ENCODE measurements at places on chromosomes 7 and 10.

- no peak for DNase-seq
- no peaks in the 10 kb centered on the region for H3K36me3 ChIP-seq
- H3K27me3 ChIP-seq, result no peaks in the 10 kb centered on the region
Measured at GRCh38 chr7:150668472-150668911, 17.0 kb upstream of the GIMAP2 start.

- DNase-seq, result no peak
- H3K4me1 ChIP-seq, result no peaks in the 10 kb centered on the region
- H3K27ac ChIP-seq, result no peak overlapping the region
- no peaks in the 10 kb centered on the region for H3K36me3 ChIP-seq
Measured at GRCh38 chr7:141280100-141280499, 206.2 kb downstream of the TMEM178B start.

GRCh38 chr10:47033081-47033480, 121.9 kb downstream of the PTPN20 start:
- no peaks in the 10 kb centered on the region for H3K36me3 ChIP-seq
- no peaks in the 10 kb centered on the region for H3K27me3 ChIP-seq
- DNase-seq, result no peak
- no peak overlapping the region for H3K4me3 ChIP-seq

DNA sequence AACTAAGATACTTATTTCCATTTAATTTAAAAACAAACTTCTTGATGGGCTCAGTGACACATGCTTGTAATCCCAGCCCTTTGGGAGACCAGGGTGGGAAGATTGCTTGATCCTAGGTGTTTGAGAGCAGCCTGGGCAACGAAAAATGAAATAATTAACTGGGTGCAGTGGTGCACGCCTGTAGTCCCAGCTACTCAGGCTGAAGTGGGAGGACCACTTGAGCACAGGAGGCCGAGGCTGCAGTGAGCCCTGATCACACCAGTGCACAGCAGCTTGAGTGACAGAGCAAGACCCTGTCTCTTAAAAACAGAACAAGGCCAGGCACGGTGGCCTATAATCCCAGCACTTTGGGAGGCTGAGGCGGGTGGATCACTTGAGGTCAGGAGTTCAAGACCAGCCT, 37.4 kb downstream of the AVL9 start:
- H3K4me3 ChIP-seq, result no peak overlapping the region
- H3K27me3 ChIP-seq, result no peaks in the 10 kb centered on the region
- peaks cover 2% of the 10 kb centered on the region for H3K36me3 ChIP-seq

DNA sequence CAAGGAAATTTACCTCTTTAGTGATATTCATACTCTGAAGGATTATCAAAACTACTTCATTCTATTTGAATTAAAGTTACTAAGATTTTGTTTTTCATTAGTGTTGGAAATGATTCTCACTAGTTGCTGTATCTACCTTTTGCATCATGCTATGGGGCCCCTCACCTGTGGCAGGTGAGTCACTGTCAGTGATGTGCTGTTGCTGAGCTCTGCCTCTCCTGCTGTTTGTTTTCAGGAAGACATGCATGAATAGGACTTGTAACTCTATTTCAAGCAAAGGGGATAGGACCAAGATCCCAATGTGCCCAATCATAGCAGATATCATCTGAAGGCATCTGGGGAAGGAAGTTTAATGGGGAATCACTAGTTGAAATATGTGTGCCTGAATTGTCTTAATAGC, 57.4 kb upstream of the AGR3 start:
- DNase-seq, result no peak
- H3K4me1 ChIP-seq, result no peaks in the 10 kb centered on the region
- no peaks in the 10 kb centered on the region for H3K27me3 ChIP-seq
- H3K36me3 ChIP-seq, result no peaks in the 10 kb centered on the region
- no peak overlapping the region for H3K4me3 ChIP-seq

DNA sequence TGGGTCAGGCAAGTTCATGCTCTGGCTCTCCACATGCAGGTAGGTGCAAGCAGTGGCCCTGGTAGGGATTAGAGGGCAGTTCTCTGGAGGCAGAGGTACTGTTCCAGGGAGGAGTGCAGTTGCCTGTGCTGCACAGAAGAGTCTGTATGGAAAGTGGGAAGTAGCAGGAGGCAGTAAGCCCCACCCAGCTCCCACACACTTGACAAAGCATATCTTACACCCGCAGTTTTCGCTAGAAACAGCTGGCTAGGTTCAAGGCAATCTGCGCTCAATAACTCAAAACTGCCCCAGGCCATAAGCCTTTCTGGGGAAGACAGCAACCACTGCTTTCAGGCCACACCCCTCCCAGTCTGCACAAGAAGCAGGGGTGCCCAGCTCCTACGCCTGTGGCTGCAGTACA, 33.1 kb upstream of the ARMC3 start:
- no peaks in the 10 kb centered on the region for H3K36me3 ChIP-seq
- H3K27ac ChIP-seq, result no peak overlapping the region
- H3K4me3 ChIP-seq, result no peak overlapping the region
- H3K4me1 ChIP-seq, result no peaks in the 10 kb centered on the region

- H3K27me3 ChIP-seq, result no peaks in the 10 kb centered on the region
- H3K36me3 ChIP-seq, result no peaks in the 10 kb centered on the region
- no peak overlapping the region for H3K27ac ChIP-seq
- H3K4me1 ChIP-seq, result no peaks in the 10 kb centered on the region
Measured at GRCh38 chr10:7199152-7199760, 211.6 kb downstream of the SFMBT2 start.

GRCh38 chr7:51175316-51175991, 141.2 kb downstream of the COBL start:
- no peaks in the 10 kb centered on the region for H3K4me1 ChIP-seq
- H3K4me3 ChIP-seq, result no peak overlapping the region
- H3K36me3 ChIP-seq, result no peaks in the 10 kb centered on the region
- DNase-seq, result no peak

GRCh38 chr10:127964621-127965020, 57.7 kb downstream of the PTPRE start:
- H3K36me3 ChIP-seq, result no peaks in the 10 kb centered on the region
- H3K4me3 ChIP-seq, result no peak overlapping the region
- no peaks in the 10 kb centered on the region for H3K4me1 ChIP-seq
- no peaks in the 10 kb centered on the region for H3K27me3 ChIP-seq
- DNase-seq, result no peak

GRCh38 chr7:584122-584465, 64.4 kb upstream of the PDGFA start:
- H3K4me1 ChIP-seq, result no peaks in the 10 kb centered on the region
- DNase-seq, result no peak
- H3K36me3 ChIP-seq, result no peaks in the 10 kb centered on the region
- no peaks in the 10 kb centered on the region for H3K27me3 ChIP-seq

- no peak for DNase-seq
- no peaks in the 10 kb centered on the region for H3K36me3 ChIP-seq
- H3K27me3 ChIP-seq, result no peaks in the 10 kb centered on the region
Measured at GRCh38 chr10:70528741-70529362, 50.3 kb downstream of the PALD1 start.

- H3K36me3 ChIP-seq, result no peaks in the 10 kb centered on the region
- no peaks in the 10 kb centered on the region for H3K27me3 ChIP-seq
- no peak for DNase-seq
- H3K4me3 ChIP-seq, result no peak overlapping the region
Measured at GRCh38 chr7:33336820-33337219, 207.5 kb downstream of the BBS9 start.

DNA sequence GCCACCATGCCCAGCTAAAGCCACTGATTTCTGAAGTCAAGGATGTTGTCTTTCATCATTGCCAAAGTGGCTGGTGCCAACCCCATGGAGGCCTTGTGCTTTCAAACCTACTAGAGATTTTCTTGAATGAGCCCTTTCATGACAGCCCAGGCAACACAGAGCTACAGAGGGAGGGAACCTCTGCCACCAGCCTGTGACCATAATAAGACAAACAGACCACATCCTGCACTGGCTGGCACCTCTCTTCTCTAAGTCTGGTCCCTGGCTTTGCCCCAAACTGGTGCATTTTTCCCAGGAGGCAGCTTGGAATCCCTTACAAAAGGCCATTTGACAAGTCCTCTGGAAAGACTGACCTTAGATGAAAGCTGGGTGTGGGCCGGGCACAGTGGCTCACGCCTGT, 348.8 kb downstream of the GALNT17 start:
- H3K27me3 ChIP-seq, result no peaks in the 10 kb centered on the region
- H3K4me1 ChIP-seq, result no peaks in the 10 kb centered on the region
- DNase-seq, result no peak
- no peak overlapping the region for H3K27ac ChIP-seq

- no peaks in the 10 kb centered on the region for H3K36me3 ChIP-seq
- H3K27ac ChIP-seq, result no peak overlapping the region
- no peak overlapping the region for H3K4me3 ChIP-seq
- no peaks in the 10 kb centered on the region for H3K4me1 ChIP-seq
Measured at GRCh38 chr10:27285093-27285492, 44.5 kb upstream of the ACBD5 start.
